ENCODE measurements at places on chromosomes 6 and 20.

GRCh38 chr6:3919130-3919628 is 70.0 kb downstream of the FAM50B start:
- DNase-seq, result no peak

DNA sequence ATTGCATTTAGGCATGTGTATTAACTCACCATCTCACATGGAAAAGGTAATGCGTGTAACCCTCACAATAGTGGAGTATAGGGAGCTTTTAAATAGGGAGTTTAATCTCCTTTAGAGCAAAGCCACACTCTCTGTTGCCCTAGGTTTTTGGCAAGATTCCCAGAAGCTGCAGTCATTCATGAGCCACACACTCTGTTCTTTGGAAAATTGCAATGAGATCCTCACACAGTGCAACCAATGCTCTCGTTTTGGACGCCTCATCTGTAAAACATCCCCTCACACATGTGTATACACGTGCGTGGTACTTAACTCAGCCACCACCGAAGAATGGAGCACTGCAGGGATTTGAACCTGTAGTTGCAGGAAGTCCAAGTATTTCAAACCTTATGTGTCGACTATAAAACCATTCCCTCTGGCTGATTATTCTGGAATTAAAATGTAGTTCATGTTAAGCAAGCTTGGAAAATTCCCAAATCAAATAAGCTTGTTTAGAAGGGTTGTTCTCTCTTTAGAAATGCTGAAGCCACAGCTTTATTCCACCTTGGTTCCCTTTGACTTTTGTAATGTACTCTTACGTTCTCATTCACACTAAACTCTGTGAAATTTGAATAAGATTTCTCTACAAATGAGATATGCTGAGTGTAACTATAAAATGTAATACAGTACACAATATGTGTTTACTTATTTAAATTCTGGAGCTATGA is 489.8 kb upstream of the MANEA start:
- DNase-seq, result no peak

DNA sequence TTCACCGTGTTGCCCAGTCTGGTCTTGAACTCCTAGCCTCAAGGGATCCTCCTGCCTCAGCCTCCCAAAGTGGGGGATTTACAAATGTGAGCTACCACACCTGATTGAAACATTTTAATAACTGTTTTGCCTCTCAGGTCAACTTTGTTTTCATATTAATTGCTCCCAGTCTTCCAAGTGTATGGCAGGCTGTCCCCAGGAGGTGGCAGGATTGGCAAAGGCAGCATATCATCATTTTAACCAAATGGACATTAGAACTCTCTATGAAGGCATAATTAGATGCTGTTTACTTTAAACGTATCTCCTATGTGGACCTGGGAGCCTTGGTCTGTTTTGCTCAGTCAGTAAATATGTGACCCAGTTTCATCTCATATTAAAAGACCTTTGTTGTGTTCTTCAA is 59.2 kb upstream of the CSE1L start:
- DNase-seq, result peak; percentile 7

DNA sequence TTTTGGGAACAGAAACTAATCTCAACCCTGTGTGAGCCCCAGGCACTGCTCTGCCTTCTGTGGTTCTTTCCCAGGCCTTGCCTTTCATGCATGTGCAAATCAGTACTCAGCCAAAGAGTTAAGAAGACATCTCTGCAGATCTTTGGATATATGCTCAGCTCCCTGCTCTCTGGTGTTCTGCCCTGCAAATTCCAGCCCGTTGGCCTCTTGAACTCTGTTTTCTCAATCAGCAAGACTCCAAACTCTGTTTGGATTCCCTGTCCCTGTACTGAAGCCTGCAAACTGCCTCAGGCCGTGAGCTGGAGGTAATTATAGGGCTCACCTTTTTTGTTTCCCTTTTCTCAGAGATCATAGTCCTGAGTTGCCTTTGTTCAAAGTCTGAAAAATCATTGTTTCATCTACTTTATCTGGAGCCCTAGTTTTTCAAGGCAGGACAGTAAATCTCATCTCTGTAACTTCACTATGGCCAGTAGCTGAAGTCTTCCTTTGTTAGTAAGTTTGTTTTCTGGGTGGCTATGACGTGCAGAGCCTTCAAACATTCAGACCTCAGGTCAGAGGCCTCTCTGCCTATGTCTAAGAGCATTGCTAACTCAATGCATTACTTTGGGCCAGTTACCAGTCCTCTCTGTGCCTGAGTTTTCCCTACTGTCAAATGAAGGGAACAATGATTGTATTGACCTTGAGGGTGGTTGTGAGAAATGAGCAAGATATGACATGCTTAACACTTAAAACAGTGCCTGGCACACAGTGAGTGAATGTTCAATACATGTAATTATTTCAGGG is 15.9 kb upstream of the MDFI start:
- DNase-seq, result no peak

DNA sequence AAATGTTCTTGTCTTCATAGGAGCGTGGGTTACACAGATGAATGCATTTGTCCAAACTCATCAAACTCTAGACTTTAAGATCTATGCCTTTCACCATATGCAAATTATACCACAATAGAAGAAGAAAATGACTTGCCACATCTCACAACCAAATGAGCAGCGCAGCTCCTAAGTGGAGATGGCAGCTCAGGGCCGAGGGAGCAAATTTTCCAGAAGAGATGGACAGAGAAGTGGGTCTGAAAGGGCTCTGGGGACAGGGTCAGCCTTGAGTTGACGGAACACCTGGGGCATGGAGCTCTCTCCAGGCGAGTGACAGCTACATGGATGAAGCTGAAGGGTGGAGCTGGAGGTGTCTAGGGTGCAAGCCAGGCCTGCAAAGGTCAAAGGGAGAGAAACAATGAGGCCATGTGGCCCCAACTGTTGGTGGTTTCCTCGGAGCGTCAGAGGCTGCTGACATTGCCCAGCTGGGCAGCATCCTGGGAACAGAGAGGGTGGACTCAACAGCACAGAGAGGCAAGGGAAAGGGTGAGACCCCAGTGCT is 228.3 kb downstream of the NRN1 start:
- DNase-seq, result no peak

- DNase-seq, result no peak
Observed at GRCh38 chr6:46221222-46221793, 50.5 kb upstream of the ENPP5 start.

- no peak for DNase-seq
Observed at GRCh38 chr20:63065911-63066310, 59.1 kb upstream of the BHLHE23 start.

DNA sequence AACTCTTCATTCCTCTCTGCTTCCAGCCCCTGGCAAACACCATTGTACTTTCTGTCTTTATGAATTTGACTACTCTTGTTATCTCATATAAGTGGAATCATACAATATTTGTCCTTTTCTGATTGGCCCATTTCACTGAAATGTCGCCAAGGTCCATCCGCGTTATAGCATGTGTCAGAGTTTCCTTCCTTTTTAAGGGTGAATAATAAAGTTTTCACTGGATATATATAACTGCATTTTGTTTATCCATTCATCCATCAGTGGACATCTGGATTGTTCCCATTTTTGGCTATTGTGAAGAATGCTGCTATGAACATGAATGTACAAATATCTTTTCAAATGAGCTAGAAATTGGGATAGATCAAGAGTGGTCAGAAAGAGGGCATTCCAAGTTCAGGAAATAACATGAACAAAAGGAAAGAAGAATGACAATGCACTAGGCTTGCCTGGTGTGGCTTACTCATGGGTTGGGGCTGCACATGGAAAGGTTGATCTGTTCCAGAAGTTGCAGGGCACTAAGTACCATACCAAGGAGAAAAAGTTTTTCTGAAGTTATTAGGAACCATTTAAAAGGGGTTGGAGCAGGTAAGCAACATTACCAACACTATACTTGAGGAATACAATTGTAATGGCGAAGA is 10.0 kb upstream of the L3MBTL3 start:
- DNase-seq, result no peak

GRCh38 chr20:62227977-62228958 is 8.2 kb upstream of the HRH3 start:
- DNase-seq, result no peak

DNA sequence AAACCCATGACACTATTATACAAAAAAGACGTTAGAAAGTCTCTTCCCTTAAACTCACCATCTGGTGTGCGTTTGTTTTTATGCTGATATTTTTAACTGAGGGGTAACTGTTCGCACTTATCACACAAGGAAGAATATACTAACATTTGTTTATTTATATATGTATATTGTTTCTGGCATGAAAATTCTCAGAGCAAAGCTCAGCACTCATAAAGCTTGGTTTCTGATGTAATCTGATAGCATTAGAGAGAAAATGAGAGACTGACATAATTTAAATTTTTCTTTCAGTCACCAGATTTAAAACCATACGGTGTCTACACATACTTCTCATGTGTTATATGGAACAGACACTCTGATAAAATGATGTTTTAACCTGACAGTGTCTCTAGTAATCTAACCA is 6.9 kb downstream of the BLOC1S5 start:
- no peak for DNase-seq

DNA sequence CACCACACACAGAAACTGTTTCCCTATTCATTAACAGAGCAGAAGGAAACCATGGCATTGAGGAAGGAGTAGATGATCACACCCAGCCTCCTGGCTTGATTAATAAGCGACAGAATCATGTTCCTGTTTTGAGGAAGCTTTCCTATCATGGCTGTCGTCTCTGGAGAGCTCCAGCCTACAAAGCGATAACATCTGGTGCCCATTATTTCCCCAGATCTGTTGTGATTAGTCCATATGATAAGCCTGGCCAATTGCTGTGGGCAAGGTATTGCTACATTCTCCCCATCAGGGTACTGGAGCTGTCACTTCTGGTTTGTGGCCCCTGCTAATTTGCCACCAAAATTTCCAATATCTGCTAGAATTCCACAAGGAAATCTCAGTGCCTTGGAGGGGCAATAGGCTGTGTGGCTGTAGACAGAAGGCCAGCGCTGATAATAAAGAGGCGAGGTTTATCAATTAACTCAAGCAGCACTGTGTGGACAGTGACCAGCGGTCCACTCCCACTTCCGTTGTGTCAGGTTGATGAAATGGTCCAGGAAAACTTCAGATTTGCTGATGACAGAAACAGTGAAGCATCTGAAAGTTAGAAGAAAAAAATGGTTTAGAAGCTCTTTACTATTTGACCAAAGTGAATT is 66.4 kb downstream of the OLIG3 start:
- DNase-seq, result no peak

- DNase-seq, result no peak
Observed at GRCh38 chr20:38426006-38426897, 8.9 kb downstream of the SNHG17 start.

DNA sequence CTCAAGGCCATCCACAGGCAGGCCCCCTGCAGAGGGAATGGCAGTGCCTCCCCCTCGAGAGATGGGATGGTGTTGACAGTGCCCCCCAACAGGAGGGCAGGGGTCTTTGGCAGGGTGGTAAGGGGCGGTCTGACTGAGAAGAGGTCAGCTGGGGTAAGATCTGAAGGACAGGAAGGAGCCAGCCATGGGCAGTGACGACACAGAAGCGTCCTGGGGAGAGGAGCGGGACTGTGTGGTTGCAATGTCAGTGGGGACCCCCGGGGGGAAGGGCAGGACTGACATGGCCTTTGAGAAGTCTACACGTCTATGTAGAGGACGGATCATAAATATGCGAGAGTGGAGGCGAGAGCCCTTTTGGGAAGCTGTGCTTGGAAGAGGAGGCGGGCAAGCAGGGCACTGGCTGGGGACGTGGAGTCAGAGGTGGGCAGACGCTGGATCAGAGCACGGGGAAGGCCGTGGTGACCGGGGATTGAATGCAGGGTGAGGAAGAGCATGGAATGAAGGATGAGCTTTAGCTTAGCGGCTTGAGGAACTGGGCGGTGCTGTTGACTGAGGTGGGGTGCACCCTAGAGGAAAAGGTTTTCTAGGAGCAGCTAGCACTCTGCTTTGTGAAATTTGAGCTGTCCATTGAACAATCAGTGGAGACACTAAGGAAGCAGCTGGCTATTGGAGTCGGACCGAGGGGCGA is 82.5 kb upstream of the AGPAT4 start:
- DNase-seq, result no peak

DNA sequence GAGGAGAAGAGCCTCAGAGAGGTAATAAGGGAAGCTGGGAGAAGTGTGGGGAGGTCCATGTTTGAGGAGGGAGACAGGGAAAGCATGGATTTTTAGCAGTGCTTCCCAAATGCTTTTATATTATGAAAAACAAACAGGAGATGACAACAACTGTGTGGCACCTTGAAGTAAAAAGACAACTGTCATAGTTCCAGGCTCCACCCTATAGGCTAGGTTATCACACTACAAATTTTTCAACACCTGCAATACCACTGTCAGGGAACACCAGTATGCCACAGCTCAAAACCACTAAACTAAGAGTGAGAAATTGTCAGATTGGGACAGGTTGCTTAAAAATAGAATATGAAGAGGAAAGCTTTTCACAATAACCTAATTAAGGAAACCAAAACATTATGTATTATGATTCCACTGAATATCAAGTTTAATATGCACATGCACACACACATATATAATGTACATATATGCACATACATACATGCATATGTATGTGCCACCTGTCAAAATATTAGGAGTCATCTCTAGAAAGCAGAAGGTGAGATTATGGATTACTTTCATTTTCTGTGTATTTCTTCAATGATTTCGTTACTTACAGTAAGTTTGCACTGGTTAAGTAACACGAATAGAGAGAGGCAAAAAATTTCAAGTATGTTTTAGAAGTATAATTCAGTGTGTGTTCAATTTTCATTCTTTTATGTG is 261.2 kb downstream of the PTPRK start:
- no peak for DNase-seq
